GM12878 (cell line): ENCODE measurements at places on chromosomes 7 and 10. TPM values are rescaled to one million over a fixed set of nuclear protein-coding genes. Genes with fewer than 3 reads are reported as not detected.
A peak's percentile ranks its signal among the peaks of the same experiment; 100 is the strongest.

DNA sequence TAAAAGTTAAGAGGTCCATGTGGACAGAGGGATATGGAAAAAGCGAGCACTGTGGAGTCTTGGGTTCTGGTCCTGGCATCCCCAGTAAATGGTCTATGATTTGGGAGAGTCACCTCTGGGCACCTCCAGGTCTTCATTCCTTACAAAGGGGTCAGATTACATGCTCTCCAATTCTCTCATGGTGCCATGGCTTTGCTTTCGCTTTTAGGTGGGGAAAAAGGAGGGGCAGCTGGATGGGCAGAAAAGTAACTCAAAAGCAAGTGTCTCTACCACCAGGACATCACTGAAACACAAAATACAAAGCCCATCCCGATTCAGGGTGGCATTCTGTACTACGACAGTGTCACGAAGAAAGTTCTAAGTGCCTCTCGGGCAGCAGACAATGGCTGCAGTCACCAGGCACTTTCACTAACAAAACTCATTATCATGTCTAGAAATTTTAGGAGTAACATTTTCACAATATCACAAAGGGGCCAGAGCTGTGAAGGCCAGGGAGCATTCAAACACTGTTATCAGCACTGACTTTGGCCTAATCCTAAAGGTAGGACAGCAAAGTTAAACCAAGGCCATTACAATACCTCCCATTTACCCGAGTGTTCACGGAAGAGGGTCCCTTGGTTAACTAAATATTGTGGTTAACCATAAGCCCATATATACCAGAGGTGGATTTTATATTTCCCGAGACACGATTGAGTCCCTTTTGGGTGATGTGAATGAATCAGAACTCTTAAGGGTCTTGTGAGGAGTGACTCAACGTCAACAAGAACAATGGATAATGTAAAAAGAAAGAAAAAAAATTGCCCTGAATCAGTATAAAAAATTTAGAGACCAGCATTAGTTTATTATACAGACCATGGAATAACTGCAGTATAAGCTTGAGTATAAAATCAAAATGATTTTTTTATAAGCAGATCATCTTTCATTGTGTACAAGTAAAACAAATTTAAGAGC, 2.5 kb downstream of the PSAP start:
- DNase-seq, result no peak
- H3K27ac ChIP-seq, result no peak overlapping the region
- H3K4me1 ChIP-seq, result peaks cover 24% of the 10 kb centered on the region

GRCh38 chr10:35501923-35502322, 103.2 kb upstream of the GJD4 start:
- no peaks in the 10 kb centered on the region for H3K27me3 ChIP-seq
- peaks cover 24% of the 10 kb centered on the region for H3K4me1 ChIP-seq
- H3K36me3 ChIP-seq, result no peaks in the 10 kb centered on the region; the same call in 1 of the 2 replicates
- no peak for DNase-seq

DNA sequence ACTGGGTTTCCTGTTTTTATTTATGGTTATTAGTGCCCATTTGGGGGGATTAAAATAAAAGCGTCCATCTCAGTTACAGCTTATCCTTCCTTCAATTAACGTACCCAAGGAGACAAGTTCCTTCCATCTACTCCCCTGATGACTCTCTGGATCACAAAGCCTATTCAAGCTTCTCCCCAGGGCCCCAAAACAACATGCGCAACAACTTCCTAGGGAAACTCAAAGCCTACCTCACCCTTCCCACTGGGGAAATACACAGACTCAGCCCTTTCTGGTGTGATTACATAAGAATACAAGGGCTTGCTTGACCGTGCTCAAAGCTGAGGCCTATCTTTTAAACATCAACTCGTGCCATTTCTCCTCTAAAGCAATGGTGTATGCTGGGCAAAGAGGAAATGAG, 112.4 kb downstream of the CDK6 start:
- no peaks in the 10 kb centered on the region for H3K27me3 ChIP-seq
- H3K36me3 ChIP-seq, result peaks cover 9% of the 10 kb centered on the region
- H3K27ac ChIP-seq, result no peak overlapping the region
- H3K4me1 ChIP-seq, result peaks cover 20% of the 10 kb centered on the region
- no peak overlapping the region for H3K4me3 ChIP-seq
- DNase-seq, result no peak

GRCh38 chr10:132460071-132460470, 63.1 kb downstream of the PWWP2B start:
- H3K27ac ChIP-seq, result no peak overlapping the region
- no peaks in the 10 kb centered on the region for H3K36me3 ChIP-seq
- no peaks in the 10 kb centered on the region; the same call in 1 of the 2 replicates for H3K27me3 ChIP-seq
- no peaks in the 10 kb centered on the region for H3K4me1 ChIP-seq
- H3K4me3 ChIP-seq, result no peak overlapping the region

DNA sequence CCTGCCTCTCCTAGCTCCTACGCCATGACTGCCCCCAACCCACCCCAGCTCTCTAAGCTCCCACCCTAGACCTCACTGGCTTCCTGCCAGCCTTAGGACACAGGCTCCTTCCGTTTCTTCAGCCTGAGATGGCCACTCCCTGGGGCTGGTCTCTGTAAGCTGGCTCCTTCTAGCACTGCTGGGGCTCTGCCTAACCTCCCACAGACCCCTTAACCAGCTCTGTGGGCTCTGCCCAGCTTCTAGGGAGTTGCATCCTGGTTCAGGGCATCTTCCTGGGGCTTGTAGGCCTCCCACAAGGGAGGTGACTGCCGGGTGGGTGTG, 478.6 kb upstream of the KLF6 start:
- peaks cover 3% of the 10 kb centered on the region for H3K27me3 ChIP-seq
- H3K27ac ChIP-seq, result no peak overlapping the region
- H3K4me3 ChIP-seq, result no peak overlapping the region

DNA sequence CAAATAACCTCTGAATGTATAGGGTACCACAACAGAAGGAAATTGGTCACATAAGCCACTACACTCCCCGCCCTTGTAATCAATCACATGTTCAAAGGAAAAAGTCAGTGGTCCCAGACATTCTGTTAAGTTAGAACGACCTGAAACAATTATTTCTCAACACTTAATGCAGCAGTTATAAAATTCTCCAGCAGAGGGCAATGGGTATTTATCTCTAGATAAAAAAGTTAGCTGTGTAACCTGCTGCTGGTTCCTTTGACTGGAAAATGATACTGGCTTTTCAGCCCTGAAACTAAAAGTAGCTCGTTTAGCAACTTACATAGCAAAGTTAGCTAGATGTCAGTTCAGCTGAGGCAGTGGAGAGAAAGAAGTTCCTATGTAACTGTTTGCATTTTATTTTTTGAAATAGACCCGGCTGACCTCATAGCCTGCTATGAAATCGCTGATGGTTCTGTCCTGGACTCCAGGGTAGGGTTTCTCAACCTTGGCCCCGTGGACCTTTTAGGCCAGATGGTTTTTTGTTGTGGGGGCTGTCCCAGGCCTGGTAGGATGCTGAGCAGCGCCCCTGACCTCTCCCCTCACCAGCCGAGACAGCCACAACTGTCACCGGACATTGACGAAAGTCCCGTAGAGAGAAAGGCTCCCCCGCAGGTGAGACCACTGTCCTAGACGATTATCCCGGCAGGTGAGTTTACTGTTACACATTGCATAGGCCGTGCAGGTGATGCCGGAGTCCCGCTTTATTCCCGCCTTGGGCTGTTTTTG, 40.2 kb upstream of the PROSER2 start:
- no peaks in the 10 kb centered on the region for H3K4me1 ChIP-seq
- H3K27me3 ChIP-seq, result no peaks in the 10 kb centered on the region
- H3K27ac ChIP-seq, result no peak overlapping the region
- peak; percentile 35 for DNase-seq

- H3K36me3 ChIP-seq, result no peaks in the 10 kb centered on the region
- DNase-seq, result no peak
- no peak overlapping the region for H3K27ac ChIP-seq
- no peaks in the 10 kb centered on the region for H3K4me1 ChIP-seq
- H3K4me3 ChIP-seq, result no peak overlapping the region
- H3K27me3 ChIP-seq, result no peaks in the 10 kb centered on the region
Observed at GRCh38 chr10:26870766-26871165, 10.0 kb upstream of the ABI1 start.

- no peak overlapping the region for H3K27ac ChIP-seq
- H3K4me3 ChIP-seq, result no peak overlapping the region
- DNase-seq, result no peak
- H3K36me3 ChIP-seq, result no peaks in the 10 kb centered on the region
- H3K27me3 ChIP-seq, result no peaks in the 10 kb centered on the region
Observed at GRCh38 chr7:133139350-133139749, 57.5 kb upstream of the CHCHD3 start.

GRCh38 chr10:94042001-94042833, 48.5 kb downstream of the PLCE1 start:
- H3K4me1 ChIP-seq, result no peaks in the 10 kb centered on the region
- no peak overlapping the region for H3K27ac ChIP-seq
- H3K27me3 ChIP-seq, result no peaks in the 10 kb centered on the region

ENO4 gene
- 0.20 TPM in 1 of 2 replicates, not detected in the other for polyA plus RNA-seq
